ENCODE measurements at places on chromosomes 13 and 19.

- no peak for DNase-seq
These were observed 50.4 kb downstream of the C13orf46 start for GRCh38 chr13:113923376-113924063.

GRCh38 chr19:29397748-29398147 lies 128.0 kb upstream of the VSTM2B start:
- DNase-seq = no peak

DNA sequence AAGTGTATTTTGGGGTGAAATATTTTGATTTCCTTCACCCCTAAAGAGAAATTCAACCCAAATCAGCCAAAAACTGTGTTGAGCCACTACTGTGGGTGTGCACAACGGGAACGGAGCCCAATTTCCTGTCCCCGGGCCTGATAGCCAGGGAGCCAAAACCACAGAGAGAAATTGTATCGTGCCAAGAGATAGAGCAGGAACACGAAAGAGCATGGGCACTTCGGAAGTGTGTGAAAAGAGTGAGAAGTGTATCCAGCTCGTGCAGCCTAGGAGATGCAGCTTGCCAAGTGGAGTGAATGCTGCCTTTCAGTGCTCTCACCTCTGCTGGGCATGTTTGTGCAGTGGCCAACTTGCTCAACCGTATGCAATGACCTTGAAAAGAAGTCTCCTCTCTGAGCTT lies 19.4 kb upstream of the PLEKHF1 start:
- DNase-seq = no peak

- no peak for DNase-seq
These were observed at the start of gene LRG1 for GRCh38 chr19:4539693-4540581. Gene LRG1, minus strand, starts transcription at chr19:4540036. Its CDS starts 23 bp downstream, at chr19:4540013.

DNA sequence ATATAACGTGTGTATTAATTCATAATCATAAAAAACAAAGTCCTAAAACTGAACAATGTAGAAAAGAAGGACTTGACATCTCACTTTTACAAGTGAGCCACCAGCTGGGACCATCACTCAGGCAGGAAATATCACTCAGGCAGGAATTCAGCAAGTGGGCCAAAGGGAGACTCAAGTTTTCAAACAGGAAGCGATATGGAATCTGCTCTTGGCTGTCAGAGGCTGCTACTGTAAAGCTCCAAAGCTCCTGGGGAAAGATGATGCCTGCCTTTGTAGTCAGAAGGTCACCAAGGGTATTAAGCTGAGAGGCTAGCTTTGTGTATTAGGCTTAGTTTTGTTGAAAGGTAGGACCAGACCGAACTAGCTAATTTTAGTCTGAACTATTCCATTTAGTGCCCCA lies 5.5 kb upstream of the AKAP11 start:
- no peak for DNase-seq

DNA sequence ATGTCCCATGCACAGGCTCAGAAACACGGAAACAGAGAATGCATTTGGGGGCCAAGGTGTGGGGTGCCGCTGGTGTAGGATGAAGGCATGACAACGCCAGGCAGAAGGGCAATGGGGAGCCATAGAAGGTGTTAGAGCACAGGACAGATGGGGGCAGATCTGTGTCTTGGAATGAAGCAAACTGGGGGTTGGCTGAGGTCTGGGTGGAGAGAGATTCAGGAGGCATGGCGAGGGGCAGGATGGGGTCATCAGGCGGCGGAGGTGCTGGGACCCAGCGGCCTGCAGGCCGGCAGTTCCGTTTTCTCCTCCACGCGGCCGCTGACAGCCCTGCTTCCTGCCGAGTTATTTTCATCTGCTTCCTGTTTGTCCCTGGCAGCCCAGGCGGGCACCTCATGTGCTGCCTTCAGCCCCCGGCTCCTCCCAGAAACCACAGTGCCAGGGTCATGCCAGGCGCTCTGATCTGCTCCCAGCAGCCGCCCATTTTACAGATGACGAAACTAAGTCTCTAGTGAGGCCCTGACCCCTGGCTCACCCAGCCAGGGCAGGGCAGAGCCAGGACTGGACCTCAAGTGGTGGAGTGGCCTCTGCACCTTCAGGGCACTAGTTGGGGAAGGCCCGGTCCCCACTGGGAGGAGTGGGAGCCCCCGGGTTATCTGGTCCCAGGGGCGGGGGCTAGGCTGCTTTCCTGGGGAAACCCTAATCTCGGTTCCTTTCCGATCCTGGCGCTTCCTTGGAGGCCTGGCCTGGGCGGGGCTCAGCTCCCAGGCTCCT lies 2.2 kb downstream of the ARHGAP45 start:
- DNase-seq = no peak

DNA sequence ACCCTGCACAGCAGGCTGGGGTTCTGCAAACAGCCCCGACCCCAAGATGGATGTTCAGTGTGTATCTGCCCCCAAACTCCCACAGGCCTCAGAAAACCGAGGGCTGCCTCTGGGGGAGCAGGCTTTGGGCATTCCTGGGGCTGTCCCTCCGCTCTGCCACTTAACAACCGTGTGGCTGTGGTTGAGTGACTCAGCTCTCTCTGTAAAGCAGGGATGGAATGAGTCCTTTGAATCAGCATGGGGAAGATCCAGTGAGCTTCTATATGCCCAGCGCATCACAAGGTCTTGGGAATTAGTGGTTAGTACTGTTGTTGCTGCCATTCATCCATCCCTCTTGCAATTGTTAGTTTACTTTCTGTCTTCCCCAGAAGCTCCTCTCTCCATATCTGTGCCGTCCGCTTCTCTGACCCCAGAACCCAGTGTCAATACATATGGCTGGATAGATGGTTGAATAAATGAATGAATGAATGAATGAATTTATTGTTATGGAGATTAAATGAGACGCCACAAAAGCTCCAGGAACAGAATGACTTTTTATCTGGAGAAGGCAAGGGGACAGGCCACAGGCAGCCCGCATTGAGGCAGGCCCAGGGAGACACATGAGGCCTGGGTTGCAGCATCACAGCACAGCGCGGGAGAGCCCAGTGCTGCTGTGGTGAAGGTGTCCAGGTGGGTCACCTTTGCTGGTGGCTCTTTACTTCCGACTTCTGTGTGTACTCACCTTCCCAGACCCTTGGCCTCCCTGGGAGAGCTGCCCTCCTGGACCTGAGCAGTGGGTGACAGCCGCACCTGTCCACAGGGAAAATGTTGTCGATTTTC lies 89.2 kb downstream of the RGCC start:
- no peak for DNase-seq

DNA sequence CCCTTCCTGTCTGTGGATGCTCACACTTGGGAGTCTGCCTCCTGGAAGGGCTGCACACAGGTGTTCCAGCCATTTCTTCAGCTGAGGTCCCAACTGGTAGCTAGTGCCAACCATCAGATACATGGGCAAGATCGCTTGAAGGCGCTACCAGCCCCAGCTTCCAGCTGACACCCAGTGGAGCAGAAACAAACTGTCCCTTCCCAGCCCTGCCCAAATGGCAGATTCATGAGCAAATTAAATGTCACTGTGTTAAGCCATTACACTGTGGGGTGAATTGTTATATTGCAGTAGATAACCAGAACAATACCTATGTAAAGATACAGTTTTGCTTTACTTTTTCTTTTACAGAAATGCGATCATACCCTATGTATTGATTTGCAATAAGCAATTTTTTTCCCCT lies 17.6 kb downstream of the ING1 start:
- no peak for DNase-seq

- DNase-seq = no peak
These were observed 3.8 kb upstream of the ACTL9 start for GRCh38 chr19:8702350-8702749.

GRCh38 chr13:113860665-113861432 lies 3.0 kb downstream of the GAS6 start:
- DNase-seq = no peak

GRCh38 chr13:101572456-101572855 lies 120.0 kb downstream of the ITGBL1 start:
- no peak for DNase-seq

DNA sequence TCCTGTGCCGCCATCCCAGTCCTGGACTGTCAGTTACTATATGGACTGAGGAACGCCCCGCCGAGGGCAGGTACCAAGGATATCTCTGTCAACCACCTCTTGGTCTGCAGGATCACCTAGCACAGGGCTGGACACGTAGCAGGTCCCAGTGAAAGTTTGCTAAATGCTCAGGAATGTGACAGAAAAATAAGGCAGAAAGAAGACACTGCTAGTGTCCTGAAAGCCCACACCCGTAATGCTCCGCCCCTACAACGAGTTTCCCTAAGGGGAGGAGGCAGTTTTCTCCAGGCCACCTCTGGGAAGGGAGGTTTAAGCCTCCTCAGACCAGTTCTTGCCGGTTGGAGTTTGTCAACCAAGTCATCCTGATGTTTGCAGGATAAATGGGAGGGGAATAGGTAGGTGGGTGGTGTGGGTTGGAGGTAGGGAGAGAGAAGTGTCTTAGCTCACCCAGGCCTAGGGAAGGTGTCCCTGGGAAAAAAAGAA lies 1.7 kb upstream of the SERTAD3 start:
- DNase-seq = no peak

DNA sequence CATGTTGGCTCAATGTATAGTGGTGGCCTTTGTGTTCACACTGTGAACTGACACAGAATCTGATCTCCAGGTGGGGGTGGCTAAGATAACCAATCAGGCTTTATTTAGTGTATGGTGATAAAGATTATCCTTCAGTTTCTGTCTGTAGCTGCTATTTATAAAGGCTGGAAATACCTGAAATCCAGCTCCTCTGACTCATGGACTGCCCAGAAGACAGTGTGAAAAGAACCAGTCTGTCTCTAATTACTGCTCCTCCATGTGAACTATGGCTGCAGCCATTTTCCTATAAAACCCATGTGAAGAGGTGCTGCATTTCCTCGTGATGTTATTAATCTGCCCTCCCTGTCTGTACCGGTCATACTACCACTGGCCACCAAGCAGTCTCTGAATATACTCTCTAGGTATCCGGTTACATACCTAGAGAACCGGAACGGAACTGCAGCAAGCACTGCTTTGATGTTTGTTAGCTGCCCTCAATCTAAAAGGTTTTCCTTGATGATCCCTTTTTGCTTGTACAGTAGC lies 238.0 kb downstream of the LHFPL6 start:
- peak; percentile 19 for DNase-seq

DNA sequence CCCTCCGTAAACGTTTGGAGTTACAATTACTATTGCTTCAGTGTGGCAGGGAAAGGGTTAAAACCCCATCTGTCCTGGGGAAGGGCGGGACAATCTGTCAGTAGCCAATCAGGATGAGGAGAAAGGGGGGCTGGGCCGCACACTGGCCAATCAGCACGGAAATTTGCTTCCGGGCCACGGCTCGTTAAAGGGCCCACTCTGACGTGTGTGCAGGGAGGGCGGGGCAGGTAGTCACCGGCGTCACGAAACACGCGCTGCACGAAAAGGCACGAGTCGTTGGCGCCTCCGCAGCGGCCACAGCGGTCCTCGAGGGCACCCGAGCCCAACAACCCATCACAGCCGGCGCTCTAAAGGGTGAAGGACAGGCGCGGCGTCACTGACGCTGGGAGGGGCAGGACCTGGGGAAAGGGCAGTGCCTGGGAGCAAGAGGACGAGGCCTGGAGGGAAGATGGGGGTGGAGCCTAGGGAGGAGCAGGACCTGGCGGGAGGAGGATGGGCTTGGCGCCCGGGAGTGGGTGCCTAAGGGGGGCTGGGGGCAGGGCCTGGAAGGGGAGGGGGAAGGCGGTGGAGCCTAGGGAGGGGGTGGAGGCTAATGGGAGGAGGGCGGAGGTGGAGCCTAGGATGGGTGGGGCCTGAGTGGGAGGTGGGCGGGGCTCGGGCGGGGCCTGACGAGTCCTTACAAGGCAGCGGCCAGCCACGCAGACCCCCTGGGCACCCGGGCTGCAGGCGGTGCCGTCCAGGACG lies 4.9 kb downstream of the ADAMTSL5 start:
- peak; percentile 82 for DNase-seq

DNA sequence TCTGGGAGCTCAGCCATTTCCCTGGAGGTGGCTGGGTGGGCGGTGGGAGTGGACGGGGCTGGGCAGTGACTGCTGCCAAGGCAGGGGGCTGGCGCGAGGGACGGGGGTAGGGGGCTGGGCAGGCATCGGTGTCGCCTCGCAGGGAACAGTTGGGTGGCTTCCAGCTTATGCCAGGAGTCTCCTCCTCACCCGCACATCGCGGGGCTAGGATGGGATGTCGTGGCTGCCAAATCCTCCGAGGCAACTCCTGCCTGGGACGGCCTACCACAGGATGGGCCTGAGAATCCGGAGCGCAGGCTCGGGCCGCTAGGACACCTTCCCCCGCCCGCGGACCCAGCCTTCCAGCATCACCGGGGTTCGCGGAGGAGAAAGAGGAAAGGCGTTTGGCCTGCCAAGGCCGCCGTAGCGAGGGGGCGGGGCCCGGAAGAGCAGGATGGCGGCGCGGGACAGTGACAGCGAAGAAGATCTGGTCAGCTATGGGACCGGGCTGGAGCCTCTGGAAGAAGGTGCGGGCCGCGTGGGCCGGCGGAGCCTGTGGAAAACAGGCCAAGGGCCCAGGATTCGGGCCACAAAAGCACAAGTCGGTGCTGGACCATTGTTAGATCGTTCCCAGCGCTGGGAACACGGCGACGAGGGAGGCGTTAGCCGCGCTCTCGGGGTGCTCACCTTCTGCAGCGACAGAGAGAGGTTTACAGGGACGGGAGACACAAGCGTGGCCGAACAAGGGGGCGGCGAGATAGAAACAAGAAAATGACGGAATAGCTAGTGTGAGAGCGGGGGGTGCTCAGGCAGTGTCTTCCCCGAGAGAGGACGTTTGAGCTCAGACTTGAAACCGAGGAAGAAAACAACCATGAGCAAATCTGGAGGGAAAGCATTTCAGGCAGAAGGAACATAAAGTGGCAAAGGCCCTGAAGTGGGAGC lies at the start of gene GPATCH1:
Gene GPATCH1 (plus strand): TSS at position 421 of the 921 bp plus-strand sequence. CDS start 13 bp downstream, at position 434.
- DNase-seq = peak; percentile 33

DNA sequence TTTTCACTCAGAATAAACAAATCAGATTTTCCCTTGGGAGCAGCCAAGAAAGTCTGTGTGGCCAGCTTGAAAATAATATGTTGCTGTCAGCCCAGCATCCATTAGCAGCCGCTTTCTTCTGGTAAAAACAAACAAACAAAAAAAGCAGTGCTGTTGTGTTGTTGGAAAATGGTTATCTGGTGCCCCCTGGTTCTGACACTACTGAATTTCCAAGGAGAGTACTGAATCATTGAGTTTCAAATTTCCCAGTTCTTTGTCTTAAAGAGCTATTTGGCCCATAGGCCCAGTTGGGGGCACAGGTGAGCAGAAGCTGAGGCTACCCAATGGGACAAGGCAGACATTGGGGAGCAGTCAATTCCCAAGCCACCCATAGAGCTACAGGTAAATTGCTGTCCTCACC lies 995.9 kb downstream of the UQCRFS1 start:
- no peak for DNase-seq

DNA sequence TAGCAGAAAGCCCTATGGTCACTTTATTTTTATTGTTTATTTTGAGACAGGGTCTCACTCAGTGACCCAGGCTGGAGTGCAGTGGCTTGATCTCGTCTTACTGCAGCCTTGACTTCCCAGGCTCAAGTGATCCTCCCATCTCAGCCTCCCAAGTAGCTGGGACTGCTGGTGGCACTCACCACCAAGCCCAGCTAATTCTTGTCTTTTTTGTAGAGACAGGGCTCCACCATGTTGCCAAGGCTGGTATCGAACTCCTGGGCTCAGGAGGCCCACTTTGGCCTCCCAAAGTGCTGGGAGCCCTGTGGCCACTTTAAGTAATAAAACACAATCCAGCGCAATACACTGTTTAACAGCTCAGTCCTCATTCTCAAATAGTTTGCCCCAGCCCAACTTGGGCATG lies 69.3 kb downstream of the NUFIP1 start:
- DNase-seq = no peak
